Activated CD8-positive, alpha-beta memory T cell treated with anti-CD3 and anti-CD28 coated beads, Interleukin-2, amount 50 U/mL, for 48 hours (primary cell): ENCODE measurements at places on chromosomes 4 and X.

GRCh38 chrX:112636951-112637581 is 42.7 kb downstream of the LHFPL1 start:
- DNase-seq: no peak

DNA sequence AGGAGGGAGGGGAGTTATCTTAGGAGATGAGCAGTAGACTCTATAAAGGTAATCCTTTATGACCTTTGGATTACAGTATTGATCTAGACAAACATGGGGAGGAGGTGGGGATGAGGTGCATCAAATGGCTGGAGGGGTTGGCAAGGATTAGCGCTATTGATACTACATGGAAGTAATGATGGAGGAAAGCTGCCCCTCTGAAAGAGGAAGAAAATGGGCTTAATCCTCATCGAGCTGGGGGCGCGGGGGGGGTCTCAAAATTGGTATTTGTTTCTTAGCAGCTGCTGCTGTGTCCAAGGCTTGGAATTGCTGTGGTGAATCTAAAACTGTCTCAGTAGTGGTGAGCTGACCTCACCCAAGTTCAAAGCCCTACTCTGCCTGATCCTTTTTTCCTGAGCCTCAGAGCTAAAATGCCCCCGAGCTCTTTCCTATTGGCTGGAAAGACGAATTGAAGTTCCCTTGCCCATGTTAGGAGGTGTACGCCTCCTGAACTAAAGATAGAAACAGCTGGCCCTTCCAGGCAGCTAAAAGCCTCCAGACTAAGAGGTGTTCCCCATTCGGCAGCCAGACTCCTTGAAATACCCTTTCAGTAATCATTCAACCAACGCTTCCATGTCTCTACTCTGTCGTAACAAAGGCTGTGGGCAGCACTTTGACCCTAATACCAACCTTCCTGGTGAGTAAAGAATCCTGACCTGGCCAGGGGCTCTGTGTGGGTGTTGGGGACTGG is at the start of gene ITGB1BP2:
Gene ITGB1BP2, plus strand, starts transcription at position 556 of the 730 bp plus-strand sequence. Its CDS starts 57 bp downstream, at position 613.
- DNase-seq: no peak

GRCh38 chrX:129599499-129599898 is 55.3 kb downstream of the APLN start:
- DNase-seq: no peak

- no peak for DNase-seq
Observed at GRCh38 chr4:26884026-26884425, 23.4 kb downstream of the STIM2 start.

GRCh38 chr4:167176723-167177367 is 57.4 kb downstream of the SPOCK3 start:
- no peak for DNase-seq

DNA sequence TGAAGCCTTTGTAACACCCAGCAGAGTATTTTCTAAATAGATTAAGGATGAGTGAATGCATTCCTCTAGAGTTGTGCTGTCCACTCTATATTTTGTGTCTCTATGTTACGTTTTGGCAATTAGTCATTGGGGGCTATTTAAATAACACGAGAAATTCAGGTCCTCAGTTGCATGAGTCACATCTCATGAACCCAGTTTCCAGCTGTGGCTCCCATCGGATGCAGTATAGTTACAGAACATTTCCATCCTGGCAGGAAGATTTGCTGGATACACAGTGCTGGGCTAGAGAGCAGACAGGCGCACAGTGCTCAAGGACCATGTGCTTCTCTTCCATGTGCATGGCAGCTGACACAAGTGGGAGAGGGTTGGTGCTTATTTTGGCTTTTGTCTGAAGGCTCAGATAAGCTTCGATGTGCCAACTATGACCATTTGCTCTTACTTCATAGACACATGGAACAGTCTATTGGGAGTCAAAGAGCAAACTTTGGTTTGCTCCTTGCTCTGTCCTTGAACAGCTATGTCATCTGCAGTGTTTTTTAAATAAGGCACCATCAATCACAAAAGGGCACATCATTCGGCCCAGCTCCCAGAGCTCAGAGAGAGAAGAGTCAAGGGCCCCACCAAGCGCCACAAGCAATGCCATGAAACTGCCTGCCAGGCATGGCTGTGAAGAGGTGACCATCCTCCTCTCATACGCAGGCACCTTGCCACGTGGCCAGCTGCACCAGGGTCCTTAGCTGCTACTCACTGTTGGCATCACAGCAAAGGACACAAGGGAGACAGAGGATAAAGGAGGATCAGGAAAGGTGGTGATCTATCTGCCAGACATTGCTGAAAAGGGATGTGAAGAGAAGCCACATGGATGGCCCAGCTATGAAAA is 8.1 kb upstream of the STS start:
- no peak for DNase-seq

GRCh38 chrX:133722756-133723155 is 262.6 kb downstream of the GPC3 start:
- DNase-seq: no peak

DNA sequence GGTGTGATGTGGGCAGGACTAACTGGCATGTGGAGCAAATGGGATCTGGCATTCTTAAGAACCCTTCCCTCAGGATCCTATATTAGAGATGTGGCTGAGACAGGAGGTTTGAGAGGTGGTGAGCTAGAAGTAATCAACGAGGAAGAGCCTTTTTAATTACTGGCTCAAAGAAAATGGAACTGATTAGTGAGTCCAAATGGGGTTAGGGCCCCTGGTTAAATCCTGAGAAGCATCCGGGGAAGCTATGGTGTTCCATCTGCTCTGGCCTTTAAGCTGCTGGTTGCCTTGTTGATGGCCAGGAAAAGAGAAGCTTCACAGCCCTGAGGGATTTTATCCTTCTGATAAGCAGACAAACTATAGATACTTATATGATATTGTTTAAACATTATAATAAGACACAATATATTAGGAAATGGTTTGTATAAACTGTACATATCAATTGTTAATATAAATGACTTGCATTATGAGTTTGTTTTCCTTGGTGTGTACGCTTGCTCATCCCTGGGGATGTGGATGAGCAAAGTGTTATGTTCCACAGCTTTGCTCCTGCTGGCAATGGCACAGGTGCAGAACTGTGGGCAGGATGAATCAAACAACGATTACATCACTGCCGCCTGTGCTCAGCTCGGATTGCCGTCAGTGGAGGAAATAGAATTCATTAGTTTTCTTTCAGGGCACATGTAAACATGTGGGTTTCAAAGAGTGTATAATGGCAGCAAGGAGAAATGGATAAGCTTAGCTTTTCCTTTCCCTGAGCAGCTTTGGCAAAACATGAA is 328.6 kb upstream of the ARX start:
- DNase-seq: no peak
